ENCODE measurements at places on chromosomes 1 and 21. TPM values are rescaled to one million over a fixed set of nuclear protein-coding genes. Genes with fewer than 3 reads are reported as not detected.

Gene CASZ1
- total RNA-seq: 58.2 TPM

Gene CELA3A
- not detected for total RNA-seq

DNA sequence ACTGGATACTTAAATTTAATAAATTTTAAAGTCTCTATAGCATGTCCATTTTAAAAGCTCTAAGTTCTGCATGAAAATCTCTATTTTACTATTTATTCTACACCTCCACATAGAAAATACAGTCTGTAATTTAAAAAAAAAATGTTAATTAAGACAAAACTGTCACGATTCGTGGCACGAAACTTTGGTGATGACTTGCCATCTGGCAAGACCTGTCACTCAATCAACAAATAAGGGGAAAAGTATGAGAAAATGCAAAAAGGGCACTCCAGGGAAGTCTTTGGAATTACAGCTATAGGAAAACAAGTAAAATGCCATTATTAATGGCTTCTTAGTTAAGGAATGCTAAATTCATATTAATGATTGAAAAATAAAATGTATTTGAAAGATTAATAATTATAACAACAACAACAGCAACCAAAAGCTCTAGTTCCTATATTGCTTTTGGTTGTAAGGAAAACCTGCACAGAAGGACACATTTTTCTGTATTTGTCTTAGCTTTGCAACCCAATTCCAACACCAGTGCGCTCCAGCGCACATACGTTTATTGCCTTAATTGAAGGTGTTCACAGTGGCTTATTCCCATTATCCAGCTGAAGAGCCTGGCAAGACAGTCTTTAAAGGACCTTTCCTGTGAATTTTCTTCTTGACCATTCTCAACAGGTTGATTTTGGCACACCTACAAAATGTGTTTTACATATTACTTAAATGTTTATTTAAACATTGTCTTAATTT, 107.8 kb downstream of the PLPPR5 start:
- DNase-seq: no peak

DNA sequence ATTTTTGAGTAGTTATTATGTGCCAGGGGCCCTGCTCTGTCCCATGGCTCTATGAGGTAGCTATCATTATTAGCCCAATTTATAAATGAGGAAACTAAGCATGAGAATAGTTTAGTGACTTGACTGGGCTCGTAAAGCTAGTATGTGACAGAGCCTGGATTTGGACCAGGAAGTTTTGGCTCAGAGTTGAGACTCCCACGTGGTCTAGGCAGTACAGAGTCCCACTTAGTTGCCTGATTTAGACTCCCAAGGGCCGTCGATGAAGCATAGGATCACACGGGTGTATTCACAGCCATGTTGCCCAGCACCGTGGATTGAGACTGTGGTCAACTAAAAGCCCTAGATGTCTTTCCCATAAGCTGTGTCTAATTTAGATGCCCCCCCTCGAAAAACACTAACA, 81.7 kb downstream of the DDX20 start:
- DNase-seq: no peak

GRCh38 chr1:114700036-114700600, 4.8 kb upstream of the AMPD1 start:
- no peak for DNase-seq

- no peak for DNase-seq
These were observed 20.9 kb upstream of the SSX2IP start for GRCh38 chr1:84711121-84711520.

Gene C1orf115
- 22.4 TPM for total RNA-seq

GRCh38 chr1:9633493-9633892, 18.0 kb upstream of the PIK3CD start:
- no peak for DNase-seq

GRCh38 chr1:117275055-117275454, 64.3 kb upstream of the VTCN1 start:
- no peak for DNase-seq

Gene HPCAL4
- total RNA-seq: 2.5 TPM

DNA sequence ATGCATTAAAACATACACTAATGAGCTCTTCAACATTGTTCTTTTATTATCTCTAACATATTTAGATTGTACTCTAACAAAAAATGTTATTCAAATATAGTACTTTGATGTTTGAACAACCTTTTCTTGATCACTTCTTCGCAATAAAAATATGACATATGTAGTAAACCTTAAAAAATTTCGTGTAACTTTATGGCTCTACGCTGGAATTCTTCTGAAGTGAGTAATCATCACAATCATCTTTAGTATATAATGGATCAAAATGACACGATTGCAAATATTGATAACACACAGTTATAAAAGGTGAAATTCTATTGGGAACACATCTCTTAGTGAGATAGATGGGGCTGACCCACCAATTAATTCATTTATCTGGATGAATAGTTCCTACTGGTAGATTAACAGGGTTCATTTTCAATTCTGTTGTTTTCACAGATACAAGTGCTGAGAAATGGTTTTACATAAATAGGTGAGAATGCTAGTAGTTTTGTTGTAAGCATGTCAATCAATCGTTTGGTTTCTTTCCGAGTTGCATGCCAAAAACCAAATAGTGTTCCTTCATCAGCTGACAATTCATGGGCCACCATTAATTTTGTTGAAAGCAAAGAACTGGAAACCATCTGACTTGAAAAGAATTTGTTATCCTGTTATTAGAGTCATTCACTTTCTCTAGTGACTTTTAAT, 1.5 kb upstream of the ZMPSTE24 start:
- no peak for DNase-seq

- no peak for DNase-seq
These were observed 1267.0 kb upstream of the NCAM2 start for GRCh38 chr21:19731251-19731650.

- peak; percentile 77 for DNase-seq
These were observed 87.1 kb upstream of the COL6A1 start for GRCh38 chr21:45894450-45894825.

Gene HES3
- not detected for total RNA-seq

GRCh38 chr1:118783095-118783758, 204.9 kb downstream of the TBX15 start:
- no peak for DNase-seq

DNA sequence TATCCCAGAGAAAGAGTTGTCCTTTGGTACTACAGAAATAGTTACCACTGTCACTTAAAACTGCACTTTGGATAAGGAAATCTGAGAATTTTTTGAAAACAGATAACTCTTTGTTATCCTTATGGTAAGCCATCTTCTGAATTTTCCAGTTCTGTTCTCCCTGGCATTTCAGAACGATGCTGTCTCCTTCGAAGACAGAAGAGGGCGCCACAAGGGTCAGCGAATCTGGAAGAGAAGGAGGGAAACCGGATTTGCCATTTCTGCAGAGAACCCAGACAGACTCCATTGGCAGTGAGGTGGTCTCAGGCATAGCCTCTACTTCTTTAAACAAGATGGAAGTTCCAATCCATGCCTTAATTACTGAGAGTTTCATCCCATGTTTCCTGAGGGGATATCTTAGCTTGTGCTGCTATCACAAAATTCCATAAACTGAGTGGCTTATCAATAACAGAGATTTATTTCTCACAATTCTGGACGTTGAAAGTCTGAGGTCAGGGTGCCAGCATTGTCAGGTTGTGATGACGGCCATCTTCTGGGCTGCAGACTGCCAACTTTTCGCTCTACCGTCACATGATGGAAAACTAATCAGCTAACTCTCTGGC, 6.4 kb downstream of the FCRL2 start:
- DNase-seq: no peak

DNA sequence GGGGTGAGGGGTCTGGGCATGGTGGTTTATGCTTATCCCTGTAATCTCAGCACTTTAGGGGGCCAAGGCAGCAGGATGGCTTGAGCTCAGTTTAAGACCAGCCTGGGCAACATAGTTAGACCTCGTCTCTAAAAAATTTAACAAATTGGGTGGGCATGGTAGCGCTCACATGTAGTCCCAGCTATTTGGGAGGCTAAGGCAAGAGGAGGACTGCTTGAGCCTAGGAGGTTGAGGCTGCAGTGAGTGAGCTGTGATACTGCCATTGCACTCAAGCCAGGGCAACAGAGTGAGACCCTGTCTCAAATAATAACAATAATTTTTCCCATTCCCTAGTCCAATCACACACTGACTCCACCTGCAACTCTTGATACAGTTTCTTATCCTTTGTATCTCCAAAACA, 6.3 kb downstream of the WASF2 start:
- no peak for DNase-seq

Gene RHBG
- not detected for total RNA-seq
